Vagina (tissue), 2 donors: ENCODE measurements at places on chromosomes 5 and 9.
A peak's percentile ranks its signal among the peaks of the same experiment; 100 is the strongest.

- no peak for DNase-seq
These were observed 571.0 kb downstream of the PTPRD start for GRCh38 chr9:10041726-10042229.

- no peak for DNase-seq
These were observed 374.1 kb downstream of the PLK2 start for GRCh38 chr5:58085800-58086199.

DNA sequence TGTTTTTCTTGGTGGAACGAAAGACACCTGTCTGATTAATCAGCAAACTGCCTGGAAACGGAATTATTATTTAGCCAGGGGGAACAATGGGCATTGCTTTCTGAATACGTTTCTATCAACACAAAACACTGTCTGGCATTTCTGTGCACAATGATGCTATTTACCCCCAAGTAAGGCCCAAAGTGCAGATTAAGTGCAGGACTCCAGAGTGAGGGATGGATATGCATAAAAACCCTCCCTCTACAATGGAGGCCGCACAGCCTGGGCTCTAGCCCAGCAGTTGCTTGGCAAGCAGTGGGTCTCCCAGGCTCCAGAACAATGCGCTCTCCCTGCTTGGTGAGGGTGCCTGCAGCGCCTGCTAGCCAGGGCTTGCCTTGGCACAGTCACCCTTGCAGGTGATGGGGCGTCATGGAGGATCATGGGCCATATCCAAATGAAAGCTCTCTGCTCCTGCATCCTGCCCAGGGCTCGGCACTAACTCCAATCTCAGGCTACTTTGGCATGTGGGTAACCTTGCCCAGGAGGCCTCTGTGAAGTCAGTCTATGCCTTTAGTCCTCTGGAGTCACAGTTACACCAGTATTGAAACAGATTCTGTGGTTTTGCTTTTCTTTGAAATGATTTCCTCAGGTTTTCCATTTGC lies 11.5 kb upstream of the SPATA24 start:
- no peak for DNase-seq

GRCh38 chr5:115772731-115773475 lies 43.6 kb downstream of the CDO1 start:
- no peak for DNase-seq

DNA sequence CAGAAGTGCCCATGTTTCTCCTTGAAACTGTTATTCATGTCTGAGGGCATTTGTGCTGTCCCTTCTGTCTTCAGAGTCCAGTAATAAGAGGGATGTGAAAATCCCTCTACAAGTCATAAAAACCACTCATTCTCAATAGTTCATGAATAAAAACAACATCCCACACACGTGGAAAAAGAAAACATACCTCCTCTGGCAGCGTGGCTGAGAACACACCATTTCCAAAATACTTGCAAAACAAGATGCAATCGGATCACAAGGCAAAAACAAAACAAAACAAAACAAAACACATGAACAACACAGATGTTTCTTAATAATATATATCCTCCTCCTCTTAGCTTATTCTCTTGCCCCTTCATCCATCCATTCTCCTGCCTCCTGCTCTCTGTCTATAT lies 71.0 kb upstream of the EQTN start:
- DNase-seq = no peak

DNA sequence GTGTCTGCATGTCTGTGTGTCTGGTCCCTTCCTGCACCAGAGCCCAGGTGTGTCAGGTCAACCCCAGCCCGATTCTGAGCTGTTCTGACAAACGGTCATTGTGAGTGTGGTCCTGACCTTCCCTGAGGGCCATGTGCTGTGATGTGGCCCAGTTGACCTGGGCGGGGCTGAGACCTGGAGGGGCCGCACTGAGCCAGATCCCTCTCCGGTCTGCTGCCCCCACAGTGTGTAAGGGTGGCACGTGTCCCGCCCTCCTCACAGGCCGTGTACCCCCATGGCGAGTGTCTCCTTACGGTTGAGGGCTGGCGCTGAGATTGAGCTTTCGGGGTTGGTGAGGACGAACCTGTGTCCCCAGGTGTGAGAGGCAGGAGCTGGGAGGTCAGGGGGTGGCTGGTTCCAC lies 136.5 kb downstream of the MRPL36 start:
- DNase-seq = peak; percentile 27

DNA sequence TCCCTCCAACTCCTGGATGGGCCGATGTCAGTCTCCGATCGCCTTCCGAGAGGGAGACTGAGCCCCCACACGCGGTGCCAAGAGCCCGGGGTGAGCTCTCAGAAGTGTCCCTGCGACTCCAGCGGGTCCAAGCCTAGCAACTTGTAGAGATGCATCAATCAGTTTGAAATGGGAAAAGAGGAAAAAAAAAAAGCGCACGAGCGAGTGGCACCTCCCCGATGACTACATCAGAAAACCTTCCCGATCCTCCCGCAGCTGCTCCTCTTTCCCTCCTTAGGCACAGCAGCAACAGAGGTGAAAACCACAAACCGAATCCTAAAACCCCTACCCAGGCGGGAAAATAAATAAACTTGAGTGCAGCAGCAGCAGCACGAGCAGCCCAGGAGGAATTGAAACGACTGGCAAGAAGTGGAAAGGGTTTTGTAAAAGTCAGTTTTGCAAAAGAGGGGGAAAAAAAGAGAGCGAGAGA lies 1.0 kb upstream of the EFNA5 start:
- no peak for DNase-seq

GRCh38 chr5:159330131-159330800 lies at the start of gene IL12B:
IL12B (minus strand) TSS chr5:159330487; CDS start chr5:159326782, 3,705 bp downstream.
- DNase-seq = no peak

GRCh38 chr5:6140219-6140618 lies 238.1 kb downstream of the MED10 start:
- no peak for DNase-seq

DNA sequence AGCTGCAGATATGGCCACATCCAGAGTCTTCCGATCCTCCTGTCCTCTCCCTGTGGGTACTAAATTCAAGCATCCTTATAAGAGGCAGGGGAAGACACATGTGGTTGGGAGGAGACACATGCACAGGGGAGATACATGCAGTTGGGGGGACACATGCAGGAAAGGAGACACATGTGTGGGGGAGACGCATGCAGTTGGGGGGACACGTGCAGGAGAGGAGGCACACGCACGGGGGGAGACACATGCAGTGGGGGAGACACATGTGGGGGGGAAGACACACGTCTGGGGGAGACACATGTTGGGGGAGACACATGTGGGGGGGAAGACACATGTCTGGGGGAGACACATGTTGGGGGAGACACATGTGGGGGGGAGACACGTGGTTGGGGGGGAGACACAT lies 21.2 kb upstream of the OLFM1 start:
- no peak for DNase-seq

GRCh38 chr5:141094481-141095262 lies at the start of gene PCDHB2:
PCDHB2 (plus strand) TSS chr5:141094615; CDS start chr5:141094791, 176 bp downstream.
- no peak for DNase-seq

DNA sequence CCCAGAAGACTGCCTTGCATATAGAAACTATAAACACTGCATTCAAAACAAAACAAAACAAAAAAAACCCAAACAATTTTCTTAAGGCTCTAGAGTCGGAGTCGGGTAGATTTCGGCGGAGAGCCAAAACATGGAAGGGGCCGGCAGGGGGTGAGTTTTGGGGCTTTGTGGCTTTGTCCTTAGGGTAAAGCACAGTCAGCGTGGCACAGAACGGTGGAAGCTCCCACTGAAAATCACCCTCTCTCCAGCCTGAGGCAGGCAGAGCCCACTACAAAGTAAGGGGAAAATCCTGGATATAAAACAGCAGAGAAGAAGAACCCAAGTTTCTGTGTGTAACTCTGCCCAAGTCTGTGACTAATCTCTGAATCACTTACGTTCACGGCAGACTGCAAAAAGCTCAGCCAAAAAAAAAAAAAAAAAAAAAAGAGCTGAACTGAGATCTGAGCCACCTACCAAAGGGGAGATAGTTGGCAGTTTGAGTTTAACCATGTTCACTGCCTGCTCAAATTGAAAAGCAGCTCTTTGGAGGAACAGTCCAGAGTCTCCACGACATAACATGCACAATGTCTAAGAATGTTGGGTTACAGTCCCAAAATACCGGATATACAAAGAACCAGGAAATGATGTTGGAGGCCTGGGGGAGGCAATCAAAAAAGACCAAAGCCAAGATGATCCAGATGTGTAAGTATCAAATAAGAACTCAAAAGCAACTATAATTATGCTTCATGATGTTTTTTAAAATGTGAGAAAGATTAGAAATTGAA lies 26.6 kb upstream of the OR2K2 start:
- no peak for DNase-seq

- no peak for DNase-seq
These were observed at the start of gene PANK3 for GRCh38 chr5:168578538-168579487. PANK3 (minus strand) TSS chr5:168579368; CDS start chr5:168579283, 85 bp downstream.

- no peak for DNase-seq
These were observed 98.9 kb downstream of the ACTL7B start for GRCh38 chr9:108756746-108757490.

DNA sequence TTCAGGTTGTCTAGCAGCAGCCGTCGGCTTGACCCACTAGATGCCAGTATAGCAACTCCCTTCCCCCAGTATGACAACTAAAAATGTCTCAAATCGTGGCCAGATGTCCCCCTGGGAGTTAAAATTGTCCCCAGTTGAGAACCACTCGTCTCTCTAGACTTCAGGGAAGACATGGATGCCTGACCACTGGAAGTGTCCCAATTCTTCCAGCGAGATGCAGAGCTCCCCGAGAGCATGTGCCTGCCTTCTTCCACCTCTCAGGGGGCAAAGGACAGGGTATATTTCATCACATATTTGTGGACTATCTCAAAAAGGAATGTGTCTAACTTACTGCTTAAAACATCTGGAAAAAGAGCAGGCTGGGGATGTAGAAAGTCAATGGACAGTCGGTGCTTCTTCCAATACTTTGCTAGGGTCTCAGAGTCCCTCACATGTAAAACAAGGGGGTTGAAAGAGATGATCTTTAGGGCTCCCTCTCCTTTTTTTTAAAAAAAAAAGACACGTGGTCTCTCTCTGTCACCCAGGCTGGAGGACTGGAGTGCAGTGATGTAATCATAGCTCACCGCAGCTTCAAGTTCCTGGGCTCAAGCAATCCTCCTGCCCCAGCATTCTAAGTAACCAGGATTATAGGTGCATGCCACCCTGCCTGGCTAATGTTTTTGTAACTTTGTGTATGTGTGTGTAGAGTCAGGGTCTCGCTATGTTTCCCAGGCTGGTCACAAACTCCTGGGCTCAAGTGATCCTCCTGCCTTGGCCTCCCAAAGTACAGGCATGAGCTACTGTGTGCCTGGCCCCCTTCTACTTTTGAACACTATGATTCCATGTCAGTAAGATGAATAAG lies 190.6 kb downstream of the DAB2IP start:
- DNase-seq = peak; percentile 60

- DNase-seq = no peak
These were observed 777 bp downstream of the ENDOG start for GRCh38 chr9:128818839-128819715.

DNA sequence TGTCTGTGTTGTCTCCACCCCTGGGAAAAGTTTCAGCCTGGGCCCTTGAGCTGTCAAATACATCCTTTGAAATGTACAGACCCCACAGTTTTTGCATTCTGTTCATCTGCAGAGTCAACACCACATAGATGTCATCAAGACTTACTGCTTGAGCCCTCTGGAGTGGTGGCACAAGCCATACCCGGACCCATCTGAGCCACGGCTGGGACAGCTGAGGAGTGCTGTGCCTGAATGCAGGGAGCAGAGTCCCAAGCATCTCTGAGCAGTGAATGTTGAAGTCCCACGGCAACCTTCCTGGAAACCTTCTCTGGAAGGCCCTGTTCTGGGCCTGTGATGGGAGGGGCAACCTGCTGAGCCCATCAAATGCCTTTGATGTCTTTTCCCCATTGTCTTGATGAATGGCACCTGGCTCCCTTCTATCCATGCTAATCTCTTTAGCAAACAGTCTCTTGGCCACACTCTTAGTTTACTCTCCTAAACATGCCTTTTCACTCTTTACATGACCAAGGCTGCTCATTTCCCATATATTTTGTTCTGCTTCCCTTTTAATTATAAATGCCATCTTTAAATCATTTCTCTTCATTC lies 92.5 kb downstream of the ATPSCKMT start:
- no peak for DNase-seq

GRCh38 chr9:124766326-124766725 lies 4.8 kb downstream of the NR6A1 start:
- no peak for DNase-seq

- no peak for DNase-seq
These were observed 518.2 kb downstream of the TLR4 start for GRCh38 chr9:118222375-118222774.
